ENCODE measurements at places on chromosomes 11 and 22.

GRCh38 chr22:23220485-23221350 lies 40.4 kb downstream of the BCR start:
- DNase-seq = peak; percentile 90

GRCh38 chr11:55806248-55806647 lies 4.9 kb upstream of the OR5L1 start:
- no peak for DNase-seq

- no peak for DNase-seq
Measured at GRCh38 chr11:119892311-119892808, 163.4 kb upstream of the NECTIN1 start.

- no peak for DNase-seq
Measured at GRCh38 chr11:79786961-79787360, 346.1 kb upstream of the TENM4 start.

DNA sequence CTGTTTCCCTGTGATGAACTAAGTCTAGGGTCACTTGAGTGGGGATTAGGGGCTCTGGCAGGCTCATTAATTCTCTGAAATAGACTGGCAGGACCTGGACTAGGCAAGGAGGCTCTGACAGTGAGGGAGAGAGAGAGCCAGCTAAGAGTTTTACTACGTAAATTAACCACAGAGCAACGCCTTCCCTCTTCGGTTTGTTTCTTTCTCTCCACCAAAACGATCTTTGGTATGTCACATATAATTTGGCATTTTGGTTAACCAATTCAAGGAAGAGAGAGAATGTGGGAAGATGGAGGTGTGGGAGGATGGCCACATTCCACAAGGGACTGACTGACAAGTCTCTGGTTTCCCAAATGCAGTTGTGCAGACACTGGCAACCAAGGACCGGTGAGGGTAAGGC lies 27.9 kb downstream of the ATG16L2 start:
- no peak for DNase-seq

- no peak for DNase-seq
Measured at GRCh38 chr22:47163856-47164513, 401.5 kb downstream of the TBC1D22A start.

GRCh38 chr11:113162592-113162962 lies 151.8 kb upstream of the TTC12 start:
- DNase-seq = no peak

DNA sequence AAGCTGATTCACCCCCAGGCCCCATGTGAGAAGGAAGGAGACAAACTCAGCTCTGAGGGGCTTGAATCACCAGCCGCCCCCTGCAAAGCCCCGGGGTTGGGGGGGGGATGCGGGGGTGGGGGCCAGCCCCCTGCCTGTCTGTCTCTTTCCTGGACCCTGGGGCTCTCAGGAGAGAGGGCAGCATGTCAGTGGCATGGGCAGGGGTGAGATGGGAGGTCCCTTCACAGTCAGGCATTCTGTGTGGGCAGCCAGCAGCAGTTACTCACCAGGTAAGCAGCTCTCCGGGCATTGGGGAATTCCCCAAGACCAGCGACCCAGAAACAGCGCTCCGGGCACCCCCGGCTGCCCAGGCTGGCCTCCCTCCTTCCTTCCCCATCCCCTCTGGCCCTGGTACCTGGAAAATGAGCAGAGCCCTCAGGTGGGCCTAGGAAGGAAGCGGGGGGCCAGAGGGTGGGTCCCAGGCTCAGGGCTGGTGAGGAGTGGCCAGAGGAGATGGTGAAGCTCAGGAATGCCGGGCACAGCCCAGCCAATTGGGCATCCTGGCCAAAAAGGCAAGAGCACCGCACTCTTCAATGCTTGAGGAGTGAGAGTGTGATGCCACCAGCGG lies 4.2 kb upstream of the LIF start:
- DNase-seq = no peak

DNA sequence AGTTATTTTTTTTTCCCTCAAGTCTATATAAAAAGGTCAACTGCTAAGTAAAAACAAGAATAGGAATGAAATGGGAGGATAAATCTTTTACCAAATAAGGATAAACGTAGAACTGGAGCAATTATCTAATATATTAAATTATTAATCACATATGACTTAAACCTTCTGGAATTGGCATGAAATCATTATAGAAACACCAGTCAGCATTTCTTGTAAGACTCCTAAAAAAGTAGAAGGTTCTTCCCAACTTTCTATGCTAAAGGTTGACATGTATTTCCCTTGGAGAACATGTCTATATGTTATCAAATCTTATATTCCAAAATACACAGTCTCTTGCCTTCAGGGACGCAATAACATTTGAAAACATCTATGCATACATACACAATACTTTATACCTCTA lies 143.2 kb downstream of the SBF2 start:
- DNase-seq = no peak

GRCh38 chr11:131688048-131688693 lies 317.8 kb downstream of the NTM start:
- peak; percentile 56 for DNase-seq

GRCh38 chr11:117096201-117096991 lies 1.8 kb downstream of the SIK3 start:
- peak; percentile 52 for DNase-seq

GRCh38 chr11:102900346-102900745 lies 25.6 kb upstream of the MMP12 start:
- DNase-seq = no peak

DNA sequence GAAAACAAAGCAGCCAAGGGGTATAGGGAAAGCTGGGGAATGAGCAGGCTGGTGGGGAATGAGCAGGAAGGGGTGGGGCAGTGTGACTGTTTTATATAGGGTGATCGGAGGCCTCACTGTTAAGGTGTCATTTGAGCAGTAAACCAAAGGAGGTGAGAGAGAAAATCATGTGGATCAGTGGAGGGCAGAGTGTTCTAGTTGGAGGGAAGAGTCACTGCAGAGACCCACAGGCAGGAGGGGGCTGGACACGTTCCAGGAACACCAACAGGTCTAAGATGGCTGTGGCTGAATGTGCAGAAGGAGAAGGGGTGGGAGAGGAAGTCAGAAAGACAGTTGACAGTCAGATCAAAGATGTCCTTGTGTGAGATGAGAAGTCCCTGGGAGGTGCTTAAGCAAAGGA lies 103.8 kb downstream of the ENTHD1 start:
- no peak for DNase-seq

DNA sequence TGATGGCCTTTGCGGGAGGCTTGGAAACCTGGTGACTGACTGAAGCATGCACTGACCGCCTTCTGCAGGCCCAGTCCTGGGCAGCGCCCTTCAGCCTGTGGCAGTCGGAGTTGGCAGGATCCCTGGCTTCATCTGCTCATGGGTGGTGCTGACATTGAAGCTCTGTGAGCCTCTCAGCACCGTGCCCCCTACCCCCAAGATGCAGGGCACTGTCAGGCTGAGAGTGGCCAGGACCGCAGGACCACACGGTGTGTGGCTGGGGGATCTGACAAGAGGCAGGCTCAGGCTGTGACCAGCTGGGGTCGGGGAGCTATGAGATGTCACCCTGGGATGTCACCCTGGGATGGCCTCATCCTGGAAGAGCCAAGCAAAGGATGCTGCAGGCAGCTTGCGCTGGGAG lies 32.7 kb downstream of the TBC1D22A start:
- no peak for DNase-seq

GRCh38 chr11:44018127-44018521 lies 29.7 kb upstream of the ACCSL start:
- no peak for DNase-seq

GRCh38 chr11:1560002-1560648 lies 11.9 kb downstream of the DUSP8 start:
- DNase-seq = no peak

DNA sequence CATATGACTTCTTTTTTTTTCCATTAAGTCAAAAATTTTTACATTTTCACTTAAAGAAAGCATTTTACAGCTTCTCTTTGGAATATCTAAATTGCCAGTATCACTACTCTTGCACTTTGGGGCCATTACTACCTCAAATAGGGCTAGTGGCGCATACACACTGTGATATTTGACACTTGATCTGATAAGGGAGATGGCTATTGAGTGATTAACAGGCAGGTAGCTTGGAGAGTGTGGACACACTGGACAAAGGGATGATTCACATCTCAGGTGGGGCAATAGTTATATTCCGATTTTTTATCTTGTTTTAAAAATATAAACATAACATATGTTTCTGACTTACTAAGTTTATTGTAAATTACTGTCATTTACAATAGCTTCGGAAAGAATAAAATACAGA lies 2219.9 kb downstream of the LRRC4C start:
- DNase-seq = no peak

- DNase-seq = no peak
Measured at GRCh38 chr22:29195118-29195963, 10.4 kb upstream of the EMID1 start.

GRCh38 chr11:2778630-2779498 lies 79.1 kb upstream of the KCNQ1OT1 start:
- peak; percentile 25 for DNase-seq

DNA sequence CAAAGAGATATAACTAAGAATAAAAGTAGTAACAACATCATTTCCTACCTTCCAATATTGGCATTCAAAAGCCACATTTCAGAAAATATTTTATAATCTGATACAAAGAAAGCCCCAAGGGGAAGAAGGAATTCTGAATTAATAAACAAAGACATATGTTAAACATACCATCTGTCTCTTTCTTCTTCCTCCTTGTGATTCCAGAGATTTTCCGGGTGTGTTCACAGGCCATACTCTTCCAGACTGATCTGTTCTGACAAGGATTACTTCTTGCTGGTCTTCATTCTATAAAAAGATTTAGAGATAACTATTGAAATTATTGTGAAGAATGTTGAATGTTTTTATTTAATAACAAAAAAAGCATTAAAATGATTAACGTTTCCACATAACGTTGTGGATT lies 65.0 kb downstream of the CWF19L2 start:
- no peak for DNase-seq

DNA sequence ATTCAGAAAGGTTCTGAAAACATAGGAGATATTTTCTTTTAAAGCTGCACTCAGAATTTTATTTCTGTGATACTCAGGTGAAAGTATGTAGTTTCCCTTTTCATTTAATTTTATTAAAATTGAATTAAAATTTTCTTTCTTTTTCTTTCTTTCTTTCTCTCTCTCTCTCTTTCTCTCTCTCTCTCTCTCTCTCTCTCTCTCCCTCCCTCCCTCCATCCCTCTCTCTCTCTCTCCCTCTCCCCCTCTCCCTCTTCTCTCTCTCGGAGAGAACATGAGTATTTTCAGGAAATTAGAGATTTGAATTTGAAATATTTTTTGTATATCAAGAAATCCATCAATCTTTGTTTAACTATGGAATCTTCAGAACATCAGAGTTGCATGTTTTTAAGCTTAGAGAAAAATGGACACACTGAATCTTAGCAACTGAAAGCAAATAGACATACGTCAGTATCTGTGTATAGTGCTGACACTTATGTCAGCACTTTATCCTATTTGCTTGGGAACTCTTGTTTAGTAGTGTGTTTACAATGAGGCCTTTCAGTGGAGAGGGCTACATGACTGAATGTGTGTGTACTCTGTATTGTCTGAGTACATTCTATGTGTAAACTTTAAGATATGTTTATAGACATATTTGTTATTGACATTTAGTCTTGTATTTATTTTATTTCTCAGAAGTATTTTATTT lies 44.5 kb downstream of the PDE3B start:
- no peak for DNase-seq

- DNase-seq = no peak
Measured at GRCh38 chr11:73225851-73226250, 7.8 kb downstream of the P2RY2 start.

GRCh38 chr22:29722151-29722550 lies 2.3 kb downstream of the CABP7 start:
- no peak for DNase-seq

DNA sequence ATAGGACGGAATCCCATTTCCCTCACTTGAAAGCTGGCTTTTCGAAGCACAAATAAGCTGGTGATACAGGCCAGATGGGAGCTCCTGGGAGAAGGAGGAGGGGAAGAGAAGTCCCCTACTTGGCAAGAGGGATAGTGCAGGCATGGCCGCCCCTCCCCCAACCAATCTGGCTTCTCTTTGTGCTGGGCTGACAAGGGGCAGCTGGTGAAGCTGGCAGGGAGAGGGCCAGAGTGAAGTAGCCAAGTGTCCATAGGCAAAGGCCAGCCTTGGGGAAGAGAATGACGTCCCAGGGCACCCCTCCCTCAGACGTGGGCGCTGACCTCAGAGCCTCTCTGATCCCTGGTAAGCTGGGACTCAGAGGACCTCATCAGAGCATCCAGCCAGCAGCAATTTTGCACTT lies 78.7 kb upstream of the GRAMD1B start:
- DNase-seq = no peak

DNA sequence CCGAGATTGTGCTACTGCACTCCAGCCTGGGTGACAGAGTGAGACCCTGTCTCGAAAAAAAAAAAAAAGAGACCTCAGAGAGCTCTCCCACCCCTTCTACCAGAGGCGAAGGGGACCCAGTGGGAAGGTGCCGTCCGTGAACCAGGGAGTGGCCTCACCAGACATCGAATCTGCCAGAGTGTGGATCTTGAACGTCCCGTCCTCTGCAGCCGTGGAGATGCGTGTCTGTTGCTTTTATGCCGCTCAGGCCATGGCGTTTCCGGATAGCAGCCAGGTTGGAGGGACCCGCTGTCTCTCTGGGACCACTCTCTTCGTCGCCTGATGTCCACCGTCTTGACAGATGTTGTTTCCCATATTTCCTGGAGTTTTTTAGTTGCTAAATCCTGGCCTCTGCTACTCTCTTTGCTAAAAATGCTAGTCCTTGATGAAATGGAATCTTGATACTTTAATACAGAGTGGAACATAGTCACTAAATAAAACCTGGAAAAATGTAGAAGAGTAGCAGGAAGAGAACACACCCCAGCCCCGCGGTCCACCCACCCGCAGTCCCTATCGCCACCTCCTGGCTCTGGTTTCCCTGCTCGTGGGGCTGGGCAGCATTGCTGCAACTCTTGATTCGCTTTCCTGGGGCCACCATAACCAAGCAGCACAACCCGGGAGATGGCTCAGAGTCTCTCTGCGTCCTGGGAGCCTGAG lies 12.0 kb upstream of the MUC6 start:
- no peak for DNase-seq

- DNase-seq = no peak
Measured at GRCh38 chr22:44097263-44098020, 73.3 kb downstream of the PARVB start.

DNA sequence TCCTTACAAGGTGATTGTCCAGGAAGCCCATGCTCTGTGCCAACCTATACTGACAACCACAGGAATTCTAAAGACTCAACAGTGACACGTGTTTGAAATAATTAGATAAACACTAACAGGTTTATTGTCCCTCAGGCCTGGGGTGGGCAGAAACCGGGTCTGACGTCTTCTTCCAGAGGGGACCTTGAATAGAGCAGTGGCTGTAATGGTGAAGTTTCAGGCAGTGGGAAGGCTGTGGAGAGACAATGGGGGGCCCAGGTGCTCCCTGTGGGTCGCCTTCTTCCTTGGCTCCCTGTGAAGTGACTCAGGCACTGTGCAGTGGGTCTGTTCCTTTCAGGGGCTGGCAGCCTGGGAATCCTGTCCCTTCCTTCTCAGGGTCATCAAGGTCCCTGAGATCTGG lies 54.6 kb downstream of the OTOG start:
- no peak for DNase-seq
